Right ventricle myocardium superior (tissue), 1 donor: ENCODE measurements at places on chromosomes 12 and 14. TPM values are rescaled to one million over a fixed set of nuclear protein-coding genes. Genes with fewer than 3 reads are reported as not detected.

DNA sequence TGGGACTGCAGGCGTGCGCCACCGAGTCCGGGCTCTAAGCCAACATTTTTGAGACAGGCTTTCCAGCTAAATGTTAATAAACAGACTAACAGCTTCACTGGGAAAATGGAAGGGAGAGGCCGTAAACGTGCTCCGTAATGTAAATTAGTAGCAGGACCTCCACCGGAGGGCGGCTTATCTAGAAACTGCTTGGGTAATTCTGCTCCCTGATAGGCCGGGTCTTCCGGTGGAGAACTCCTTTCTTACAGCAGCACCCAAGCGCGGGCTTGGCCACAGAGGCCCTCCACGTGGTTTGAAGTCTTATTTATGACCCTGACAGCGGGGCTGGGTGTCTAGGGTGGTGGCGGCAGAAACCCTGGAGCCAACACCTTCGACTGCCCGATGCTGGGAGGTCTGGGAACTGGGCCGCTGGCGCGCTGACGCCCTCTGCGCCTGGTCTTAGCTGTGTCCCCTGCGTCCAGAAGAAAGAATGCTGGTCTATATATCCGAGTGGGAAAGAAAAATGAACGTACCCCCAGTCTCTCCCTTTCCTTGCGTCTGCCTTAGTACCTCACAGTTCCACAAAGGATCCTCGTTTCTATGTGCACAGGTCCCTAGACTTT, 1.7 kb downstream of the DPPA3 start:
- DNase-seq, result no peak

- DNase-seq, result peak; percentile 71
Measured at GRCh38 chr12:1920971-1921370, 2.5 kb upstream of the CACNA2D4 start.

DNA sequence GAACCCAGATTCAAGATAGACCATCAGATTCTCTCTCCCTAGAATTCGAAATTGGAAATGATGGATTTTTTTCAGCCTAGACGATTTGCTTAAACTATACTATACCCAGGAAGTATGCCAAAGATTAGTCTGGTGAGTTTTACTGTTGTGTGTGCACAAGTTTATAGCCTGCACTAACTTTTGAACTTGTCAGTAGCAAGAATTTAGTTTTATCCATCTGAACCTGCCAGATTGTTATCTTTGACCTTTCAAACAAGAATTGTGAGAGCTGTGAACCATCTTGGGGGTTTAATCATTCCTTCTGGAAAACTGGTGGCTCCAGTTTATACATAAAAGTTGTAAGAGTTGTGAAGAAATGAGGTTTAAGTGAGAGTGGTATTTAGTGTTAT, 243.5 kb upstream of the DAAM1 start:
- no peak for DNase-seq

DNA sequence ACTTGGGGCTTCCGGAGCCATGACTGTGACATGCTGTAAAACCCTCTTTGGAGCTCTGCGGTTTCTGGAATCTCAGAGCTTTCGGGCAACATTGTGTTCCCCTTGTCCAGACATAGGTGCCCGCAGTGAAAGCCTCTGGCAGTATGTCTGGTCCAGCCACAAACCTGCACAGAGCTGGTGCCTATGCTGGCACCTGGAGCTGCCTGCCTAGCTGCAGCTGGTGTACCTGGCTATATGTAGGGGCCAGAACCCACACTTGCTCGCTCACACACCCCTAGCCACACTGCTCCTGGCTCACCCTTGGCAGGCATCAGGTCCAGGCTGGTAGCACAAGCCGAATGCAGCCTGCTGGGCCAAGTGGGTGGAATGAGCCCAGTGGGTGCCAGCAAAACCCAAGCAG, 861.1 kb downstream of the FLRT2 start:
- DNase-seq, result no peak

- no peak for DNase-seq
Measured at GRCh38 chr14:104201063-104201462, 62.7 kb downstream of the KIF26A start.

DNA sequence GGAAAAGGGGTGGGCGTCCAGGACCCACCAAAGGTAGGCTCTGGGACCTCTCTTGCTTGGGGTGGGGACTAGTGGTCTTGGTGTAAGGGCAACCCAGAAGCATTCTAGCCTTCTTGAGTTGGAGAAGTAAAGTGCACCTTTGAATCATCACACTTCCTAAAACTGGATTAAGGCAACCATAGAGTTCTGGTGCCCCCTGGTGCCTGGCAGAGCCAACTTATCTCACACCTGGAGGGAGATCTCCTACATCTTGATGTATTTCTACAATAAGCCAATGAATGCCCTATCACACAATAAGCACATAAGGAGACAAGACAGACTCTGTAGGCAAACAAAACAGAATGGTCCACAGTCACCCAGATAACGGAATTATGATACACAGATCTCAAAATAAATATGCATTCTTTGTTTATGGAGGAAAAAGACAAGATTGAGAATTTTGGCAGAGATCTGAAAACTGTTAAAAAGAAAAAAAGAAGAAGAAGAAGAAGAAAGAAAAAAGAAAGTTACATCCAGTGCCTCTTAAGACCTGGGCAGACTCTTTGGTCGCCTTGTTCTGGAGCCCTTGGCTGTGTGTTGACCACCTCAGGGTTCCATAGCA, 95.9 kb upstream of the PPP2R5C start:
- DNase-seq, result no peak

The PROX2 gene
- total RNA-seq, result not detected

DNA sequence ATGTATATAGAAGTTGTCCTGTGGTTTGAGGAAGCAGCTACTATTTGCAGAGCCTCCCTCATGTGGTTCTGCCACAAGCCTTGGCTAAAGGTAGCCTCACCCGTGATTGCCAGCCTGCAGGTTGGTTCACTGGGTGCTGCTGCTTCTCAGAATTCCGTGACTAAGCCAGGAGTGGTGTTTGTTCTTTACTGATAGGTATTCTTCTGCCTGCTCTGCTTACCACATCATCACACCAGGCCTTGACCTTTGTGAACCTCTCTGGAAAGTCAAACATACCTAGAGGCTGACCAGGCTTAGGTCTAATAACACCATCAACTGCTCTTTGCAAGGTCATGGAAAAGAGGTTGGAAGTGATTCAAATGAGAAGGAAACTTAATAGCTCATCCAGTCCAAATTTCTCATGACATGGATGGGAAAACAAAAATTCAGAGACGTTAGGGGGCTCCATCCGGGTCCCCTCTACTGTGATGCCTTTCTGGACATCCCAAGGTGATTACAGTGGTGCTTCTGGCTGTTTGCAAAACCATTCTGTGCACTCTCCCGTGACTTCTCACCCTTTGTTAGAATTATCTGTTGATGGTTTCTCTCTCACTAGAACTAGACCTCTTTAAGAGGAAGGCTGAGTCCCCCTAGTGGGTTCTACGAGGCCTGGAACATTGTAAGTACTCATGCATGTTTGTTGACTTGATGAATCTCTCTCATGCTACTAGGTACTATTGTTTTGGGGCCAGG, 8.5 kb upstream of the SOCS2 start:
- no peak for DNase-seq

GRCh38 chr12:15886372-15887042, 4.3 kb downstream of the STRAP start:
- no peak for DNase-seq

The TAS2R50 gene
- 0.22 TPM for total RNA-seq

DNA sequence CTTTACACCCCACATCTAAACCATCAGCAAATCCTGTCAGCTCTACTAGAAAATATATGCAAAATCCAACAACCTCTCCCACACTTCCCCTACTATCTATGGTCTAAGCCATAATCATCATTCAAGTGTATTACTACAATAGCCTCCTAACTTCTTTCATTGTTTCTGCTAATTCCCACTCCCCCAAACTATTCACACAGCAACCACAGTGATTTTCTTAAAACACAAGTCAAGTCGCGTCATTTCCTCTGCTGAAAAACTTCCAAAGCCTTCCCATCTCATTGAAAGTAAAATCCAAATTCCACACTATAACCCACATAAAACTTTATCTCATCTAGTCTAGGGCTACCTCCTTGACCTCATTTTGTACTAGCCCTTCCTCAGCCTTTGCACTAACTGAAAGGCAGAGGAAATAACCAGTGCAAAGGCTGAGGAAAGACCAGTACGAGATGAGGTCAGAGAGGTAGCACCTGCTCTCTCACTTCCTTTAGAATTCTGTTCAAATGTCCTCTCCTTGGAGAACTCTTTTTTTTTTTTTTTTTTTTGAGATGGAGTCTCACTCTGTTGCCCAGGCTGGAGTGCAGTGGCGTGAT, 65.5 kb upstream of the MDM1 start:
- no peak for DNase-seq
